ENCODE measurements at places on chromosomes 3 and 15.
A peak's percentile ranks its signal among the peaks of the same experiment; 100 is the strongest.

DNA sequence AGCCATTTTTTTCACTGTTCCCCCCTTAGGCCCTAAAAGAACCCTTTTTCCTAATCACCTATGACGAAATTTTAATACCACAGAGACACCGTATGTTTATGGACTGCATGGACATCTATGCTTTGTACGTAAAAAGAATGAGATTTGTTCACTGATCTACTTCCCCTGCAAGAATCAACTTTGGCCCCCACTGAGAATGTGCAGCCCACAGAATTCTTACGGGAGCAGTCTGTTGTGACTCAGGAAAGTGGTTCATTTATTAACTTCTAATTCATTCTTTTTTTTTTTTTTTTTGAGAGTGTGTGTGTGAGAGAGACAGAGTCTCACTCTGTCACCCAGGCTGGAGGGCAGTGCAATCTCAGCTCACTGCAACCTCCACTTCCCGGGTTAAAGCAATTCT lies 17.6 kb downstream of the EIF4E3 start:
- no peak for DNase-seq

DNA sequence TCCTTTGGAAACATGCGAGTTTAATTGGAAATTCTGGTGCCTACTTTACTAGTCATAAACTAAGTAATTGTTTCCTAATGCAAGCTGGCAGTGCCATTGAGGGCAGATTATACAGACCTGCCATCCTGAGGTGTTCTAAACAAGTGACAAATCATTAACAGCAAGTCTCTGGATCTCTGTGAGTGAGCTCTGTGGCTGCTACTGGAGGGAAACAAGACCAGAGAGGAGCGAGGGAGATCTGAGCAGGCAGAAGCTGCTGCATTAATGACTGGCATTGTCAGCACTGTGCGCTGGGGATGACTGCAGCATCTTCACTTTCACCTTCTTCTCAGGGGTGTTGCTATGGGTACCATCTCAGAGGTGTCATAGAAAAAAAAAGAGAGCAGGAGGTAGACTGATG lies 308.4 kb upstream of the DPH6 start:
- no peak for DNase-seq

DNA sequence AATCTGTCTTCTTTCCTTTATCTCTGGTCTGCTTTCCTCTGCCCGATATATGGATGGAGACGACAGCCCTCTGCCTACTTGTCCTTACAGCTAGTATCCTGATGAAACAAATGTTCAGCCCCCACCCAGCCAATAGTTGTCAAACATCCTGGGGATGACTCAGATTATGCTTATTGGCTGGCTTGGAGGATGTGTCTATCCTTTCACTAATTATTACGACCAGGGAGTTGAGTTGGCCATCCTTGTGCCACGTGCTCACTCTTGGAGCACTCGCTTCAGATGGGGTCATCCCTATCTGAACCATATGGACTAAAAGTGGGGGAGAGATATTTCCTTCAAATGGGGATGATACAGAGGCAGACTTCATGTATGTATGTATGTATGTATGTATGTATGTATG lies 6.4 kb upstream of the MAP3K13 start:
- no peak for DNase-seq

DNA sequence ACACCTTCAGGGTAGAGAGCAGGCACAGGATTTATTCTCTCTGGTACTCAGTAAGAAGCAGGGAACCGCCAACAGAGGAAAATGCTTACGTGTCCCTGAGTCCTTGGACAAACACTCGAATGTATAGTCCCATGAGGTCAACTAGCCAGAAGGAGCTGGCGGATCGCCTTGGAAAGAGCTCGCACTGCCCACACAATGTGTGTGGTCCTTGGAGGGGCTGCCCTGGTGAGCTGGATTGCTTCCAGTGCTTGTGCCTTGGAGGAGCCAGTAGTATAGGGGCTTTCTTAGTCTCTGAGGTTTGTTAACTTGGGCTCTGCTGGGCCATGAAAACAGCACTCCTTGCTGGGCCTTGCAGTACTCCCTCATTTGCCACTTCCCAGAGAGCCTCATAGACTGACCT lies 40.7 kb upstream of the VILL start:
- DNase-seq = no peak

DNA sequence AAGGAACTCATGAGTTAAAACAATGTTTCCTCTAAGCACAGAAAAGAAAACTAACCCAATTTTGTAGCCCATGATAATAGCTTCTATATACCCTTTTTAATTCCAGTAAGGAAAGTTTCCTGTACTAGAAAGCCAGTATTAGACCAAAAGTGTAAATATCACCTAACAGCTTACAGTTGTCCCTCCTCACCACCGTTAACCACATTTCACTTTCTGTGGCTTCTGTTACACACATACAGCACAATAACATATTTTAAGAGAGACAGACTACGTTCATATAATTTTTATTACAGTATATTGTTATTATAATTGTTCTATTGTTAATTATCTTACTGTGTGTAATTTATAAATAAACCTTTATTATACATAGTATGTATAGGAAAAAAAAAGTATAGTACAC lies 74.1 kb downstream of the ZNF280D start:
- DNase-seq = no peak

DNA sequence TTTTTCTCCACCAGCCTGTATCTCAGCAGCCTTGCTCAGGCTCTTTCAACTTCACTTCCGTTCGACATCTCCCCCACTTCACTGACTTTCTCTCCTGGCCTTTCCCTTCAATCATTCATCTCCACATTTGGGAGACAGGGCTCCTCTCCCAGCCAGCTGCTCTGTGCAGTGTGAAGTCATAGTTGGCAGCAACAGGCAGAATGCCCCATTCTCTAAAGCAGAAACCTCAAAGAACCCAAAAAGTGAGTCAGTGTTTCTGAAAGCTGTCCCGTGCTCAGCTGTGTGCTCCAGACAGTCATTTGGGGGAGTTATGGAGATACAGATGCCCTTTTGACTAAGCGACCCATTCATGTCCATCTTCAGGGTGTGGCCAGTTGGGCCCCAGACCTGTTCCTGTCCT lies 54.3 kb downstream of the NTRK3 start:
- DNase-seq = no peak

DNA sequence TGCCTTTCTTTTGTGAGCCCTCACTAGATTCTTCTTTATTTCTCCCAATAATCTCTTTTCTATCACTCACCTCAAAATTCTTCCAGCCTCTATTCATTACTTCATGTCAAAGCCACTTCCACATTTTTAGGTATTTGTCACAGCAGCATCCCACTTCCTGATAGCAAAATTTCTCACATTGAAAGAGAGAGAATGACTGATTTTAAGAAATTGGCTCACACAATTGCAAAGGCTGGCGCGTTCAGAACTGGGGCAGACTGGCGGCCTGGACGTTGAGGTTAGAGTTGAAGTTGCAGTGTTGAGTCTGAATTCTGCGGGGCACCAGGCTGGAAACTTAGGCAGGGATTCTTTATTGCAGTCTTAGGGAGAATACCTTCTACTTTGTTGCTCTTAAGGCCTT lies 117.9 kb downstream of the LRRC28 start:
- DNase-seq = no peak

DNA sequence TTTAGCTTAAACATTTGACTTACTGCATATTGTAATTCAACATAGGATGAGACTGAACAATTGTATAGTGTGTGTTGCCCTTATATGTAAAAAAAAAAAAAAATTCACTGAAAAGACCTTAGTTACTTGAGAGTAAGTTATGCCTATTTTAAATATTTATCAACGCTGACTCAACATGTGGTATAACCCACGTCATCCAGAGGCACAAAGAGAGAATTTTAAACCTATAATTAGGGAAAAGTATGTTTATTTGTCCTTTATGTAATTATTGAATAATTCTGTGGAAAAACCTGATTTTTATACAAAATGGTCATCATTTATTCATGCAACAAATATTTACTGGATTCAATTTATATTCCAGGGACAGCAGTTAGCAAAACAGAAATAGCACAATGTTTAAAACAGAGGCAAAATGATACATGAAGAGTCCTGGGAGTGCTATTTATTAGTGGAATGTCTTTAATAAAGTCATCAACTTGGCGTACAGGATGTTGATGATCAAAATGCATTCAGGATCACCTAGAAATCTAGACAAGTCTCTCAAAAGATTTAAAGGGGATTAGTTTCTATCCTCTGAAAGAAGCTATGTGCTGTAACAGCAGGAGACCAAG lies 223.7 kb downstream of the PCCB start:
- DNase-seq = no peak

DNA sequence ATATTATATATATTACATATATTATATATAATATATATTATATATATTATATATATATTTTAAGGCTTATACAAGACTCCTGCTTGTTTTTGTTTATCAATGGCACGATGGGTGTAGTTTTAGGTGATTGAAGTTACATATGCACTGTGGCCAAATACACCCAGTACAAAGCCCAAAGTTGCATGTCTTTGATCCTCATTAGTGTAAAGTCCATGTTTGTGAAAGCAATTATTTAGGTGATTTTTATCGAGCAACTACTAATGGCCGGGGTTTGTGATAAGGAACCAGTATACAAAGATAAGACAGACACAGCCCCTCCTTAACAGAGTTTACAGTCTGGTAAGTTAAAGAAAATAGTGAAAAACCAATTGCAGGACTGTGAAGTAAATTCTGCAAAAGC lies 154.3 kb downstream of the CHDH start:
- DNase-seq = no peak

DNA sequence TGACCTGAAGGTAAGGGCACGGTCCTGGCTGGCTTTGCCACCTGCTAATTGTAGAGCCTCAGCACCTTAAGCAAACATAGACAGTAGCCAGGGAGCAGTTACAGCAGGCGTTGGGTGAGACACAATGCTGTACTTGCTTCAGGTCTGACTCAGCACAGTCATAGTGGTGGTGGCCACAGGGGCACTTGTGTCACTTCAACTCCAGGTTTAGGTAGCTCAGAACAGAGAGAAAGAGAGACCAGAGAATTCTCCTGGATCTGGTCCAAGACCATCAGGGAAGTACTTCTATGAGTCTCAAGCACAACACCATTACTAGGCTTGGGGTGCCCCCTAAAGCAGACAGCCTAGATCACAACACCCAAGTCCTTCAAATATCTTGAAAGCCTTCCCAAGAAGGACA lies 204.4 kb downstream of the OTOL1 start:
- no peak for DNase-seq

DNA sequence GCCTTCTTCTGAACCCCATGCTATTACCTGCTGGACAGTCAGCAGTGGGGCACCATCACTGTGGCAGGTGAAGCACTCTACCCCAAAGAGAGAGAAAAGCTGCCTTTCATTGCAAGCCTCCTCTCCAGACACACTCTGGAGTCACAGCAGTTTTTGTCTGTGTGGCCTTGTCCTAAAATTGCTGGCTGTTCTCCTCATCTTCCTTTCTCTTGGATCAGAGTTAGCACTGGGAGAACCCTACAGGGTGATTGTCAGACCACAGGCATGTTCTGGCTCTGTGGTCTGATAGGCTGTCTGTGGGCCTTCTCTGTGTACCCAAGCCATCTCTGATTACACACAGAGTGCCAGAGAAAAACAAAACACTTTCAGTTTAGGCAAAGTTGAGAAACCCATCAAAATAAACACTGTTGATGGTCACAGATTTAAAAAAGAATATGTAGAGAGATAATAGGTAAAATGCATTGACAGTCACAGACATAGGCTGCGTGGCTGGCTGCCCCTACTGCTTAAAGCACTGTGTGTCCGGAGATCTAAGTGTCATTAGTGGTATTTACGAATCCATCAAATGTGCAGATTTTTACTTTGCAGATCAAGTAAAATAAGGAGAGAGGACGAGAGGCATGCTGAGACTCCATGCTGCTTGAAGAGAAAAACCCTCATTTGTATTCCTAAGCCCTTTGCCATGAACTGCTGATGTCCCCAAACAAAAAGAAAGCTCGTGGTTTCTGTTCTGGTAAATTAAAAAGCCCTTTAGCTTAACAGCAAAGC lies 689.9 kb downstream of the TUSC7 start:
- no peak for DNase-seq

DNA sequence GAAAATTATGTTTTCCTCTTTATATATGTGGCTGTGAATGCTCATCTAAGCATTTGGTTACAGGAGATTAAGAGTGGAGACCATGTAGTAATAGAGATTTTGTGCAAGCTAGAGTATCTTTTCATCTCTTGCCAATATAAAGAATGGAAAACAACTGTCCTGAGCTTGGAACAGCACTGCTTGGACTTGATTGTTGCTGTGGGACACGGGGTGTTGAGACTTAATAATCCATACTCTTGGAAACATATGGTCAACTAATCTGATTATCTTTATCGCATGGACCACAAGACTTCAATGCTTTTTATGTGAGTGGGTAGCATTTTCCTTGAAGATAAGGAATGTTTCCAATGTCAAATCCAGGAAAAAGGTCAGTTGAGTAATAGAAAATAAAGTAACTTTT lies 806.3 kb downstream of the DIPK2A start:
- DNase-seq = no peak

DNA sequence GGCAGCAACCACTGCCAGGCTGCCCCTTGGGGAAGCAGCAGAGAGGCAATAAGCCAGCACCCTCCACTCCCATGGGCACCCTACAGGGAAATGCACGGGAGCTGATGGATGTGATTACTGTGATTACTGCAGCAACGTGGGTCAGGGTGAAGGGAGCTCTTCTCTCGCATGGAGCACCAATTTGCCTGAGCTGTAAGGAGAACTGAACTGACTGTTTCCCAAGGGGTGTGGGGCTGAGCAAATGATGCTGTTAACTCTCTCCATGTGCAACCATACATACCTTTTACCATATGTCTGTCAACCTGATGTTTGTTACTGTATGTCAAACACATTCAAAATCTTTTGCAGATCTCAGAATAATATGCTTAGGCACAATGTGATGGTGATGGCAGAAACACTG lies 680.6 kb downstream of the SQOR start:
- DNase-seq = no peak

DNA sequence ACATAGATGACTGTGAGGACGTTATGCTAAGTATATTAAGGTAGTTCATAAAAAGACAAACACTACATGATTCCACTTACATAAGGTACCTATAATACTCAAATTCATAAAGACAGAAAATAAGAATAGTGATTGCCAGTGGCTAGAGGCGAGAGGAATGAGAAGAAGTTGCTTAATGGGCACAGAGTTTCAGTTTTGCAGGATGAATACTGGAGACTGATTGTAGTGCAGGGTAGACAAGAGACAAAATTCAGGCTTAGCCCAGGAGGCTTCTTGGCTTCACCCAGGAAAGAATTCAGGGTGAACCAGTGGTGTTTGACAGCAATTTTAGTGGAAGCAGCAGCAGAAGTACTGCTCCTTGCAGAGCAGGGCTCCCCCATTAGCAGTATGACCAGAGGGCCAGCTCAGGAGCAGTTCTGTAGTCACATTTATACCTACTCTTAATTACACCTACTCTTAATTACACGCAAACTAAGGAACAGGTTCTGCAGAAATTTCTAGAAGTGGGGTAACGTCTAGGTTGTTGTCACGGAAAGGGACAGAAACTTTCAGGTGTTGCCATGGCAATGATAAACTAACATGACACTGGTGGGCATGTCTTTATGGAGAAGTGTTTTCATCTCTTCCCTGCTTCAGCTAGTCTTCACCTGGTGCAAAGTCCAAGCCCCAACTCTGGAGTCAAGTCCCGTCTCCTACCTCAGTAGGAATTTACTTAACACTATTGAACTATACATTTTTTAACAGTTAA lies 55.2 kb downstream of the TBL1XR1 start:
- DNase-seq = no peak

GRCh38 chr3:195863121-195864061 lies 45.0 kb downstream of the TNK2 start:
- peak; percentile 12 for DNase-seq

- no peak for DNase-seq
Measured at GRCh38 chr3:150779402-150779858, 16.5 kb upstream of the SIAH2 start.

All from stimulated activated CD4-positive, alpha-beta T cell treated with anti-CD3 and anti-CD28 coated beads, Interleukin-1b, Interleukin-23, amount 100 ng/mL, for 1 hour (primary cell).